H1 (cell line): ENCODE measurements at places on chromosomes 7 and 10. TPM values are rescaled to one million over a fixed set of nuclear protein-coding genes. Genes with fewer than 3 reads are reported as not detected.

GRCh38 chr7:105439174-105439893, 50.6 kb upstream of the SRPK2 start:
- DNase-seq = no peak

DNA sequence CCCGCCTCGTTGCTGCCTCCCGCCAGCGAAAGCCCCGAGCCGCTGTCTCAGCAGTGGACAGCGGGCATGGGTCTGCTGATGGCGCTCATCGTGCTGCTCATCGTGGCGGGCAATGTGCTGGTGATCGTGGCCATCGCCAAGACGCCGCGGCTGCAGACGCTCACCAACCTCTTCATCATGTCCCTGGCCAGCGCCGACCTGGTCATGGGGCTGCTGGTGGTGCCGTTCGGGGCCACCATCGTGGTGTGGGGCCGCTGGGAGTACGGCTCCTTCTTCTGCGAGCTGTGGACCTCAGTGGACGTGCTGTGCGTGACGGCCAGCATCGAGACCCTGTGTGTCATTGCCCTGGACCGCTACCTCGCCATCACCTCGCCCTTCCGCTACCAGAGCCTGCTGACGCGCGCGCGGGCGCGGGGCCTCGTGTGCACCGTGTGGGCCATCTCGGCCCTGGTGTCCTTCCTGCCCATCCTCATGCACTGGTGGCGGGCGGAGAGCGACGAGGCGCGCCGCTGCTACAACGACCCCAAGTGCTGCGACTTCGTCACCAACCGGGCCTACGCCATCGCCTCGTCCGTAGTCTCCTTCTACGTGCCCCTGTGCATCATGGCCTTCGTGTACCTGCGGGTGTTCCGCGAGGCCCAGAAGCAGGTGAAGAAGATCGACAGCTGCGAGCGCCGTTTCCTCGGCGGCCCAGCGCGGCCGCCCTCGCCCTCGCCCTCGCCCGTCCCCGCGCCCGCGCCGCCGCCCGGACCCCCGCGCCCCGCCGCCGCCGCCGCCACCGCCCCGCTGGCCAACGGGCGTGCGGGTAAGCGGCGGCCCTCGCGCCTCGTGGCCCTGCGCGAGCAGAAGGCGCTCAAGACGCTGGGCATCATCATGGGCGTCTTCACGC, 825 bp downstream of the ADRB1 start:
- no peak for DNase-seq

The GPR141 gene
- 0.25 and 0.45 TPM in 2 replicates for total RNA-seq

- no peak for DNase-seq
Measured at GRCh38 chr10:132329565-132330485, 2.2 kb upstream of the LRRC27 start.

DNA sequence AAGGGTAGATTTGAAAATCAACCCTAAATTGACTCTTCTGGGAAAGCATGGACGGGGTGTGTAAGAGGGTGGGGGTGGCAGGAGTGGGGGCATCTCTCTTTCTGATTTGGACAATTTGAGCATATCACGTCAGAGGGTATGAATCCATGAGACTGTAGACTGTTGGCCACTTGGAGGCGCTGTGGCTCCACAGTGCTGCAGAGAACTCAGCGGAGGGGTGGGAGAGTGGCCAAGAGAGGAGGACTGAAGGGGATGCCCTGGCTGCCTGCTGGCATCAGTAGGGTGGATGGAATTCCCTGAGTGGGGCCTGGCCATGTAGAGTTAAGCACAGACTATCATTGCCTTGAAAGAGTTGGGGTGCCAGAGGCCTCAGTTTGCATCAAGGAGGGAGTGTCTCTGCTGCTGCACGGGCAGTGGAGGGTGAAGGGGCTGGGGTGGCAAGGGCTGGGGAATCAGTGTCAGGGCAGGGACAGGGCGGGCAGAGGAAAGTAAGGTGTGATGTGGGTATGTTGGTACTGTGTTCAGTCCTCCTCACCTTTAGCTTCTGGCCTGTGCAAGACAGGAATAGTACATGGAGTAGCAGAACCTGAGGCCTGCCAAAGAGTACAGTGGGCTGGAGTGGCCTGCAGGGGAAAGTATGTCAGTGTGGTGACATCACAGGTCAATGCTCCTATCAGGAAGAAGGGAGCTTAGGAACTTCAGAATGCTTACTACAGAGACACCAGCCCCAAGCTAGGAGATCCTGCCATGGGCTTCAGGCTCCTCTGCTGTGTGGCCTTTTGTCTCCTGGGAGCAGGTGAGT, 133.5 kb upstream of the PRSS58 start:
- DNase-seq = peak; percentile 88

GRCh38 chr10:124300224-124300623, 118.5 kb downstream of the OAT start:
- DNase-seq = no peak

The ZP3 gene
- 1.4 and 1.5 TPM in 2 replicates for total RNA-seq

DNA sequence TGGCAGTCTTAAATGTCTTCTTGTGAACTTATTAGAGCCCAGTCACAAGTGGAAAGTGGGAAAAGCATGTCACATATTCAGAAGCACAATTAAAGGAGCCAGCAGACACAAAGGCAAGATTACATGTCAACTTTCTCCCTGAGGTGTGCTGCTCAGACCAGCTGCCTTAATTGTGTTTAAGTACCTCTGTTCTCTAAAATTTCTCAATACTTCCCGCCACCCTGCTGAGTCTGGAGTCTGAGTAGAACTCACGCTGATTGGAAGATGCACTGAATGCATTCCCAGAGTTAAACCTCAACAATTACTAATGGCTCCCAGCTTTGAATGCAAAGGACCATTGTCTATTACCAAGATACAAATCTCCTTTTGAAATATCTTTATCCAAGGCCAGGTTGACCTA, 166.4 kb upstream of the COBL start:
- no peak for DNase-seq

DNA sequence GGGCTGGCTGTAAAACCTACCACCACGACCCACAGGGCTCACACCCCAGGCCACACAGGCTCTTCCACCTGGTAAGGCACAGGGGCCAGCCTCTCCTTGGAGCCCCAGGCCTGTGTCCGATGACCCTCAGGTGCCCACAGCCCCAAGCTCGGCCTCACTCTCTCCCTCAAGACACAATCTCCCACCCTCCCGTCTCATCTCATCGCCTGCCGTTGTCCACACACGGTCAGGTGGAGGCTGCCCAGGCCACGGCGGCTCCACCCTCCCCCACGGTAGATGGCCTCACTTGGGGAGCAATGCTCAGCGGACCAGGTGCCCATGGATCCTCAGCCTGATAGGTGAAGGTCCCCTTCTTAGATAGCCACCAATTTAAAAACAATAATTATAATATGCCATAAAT, 8.7 kb upstream of the UTF1 start:
- no peak for DNase-seq

GRCh38 chr7:94888551-94888950, 18.8 kb upstream of the PPP1R9A start:
- no peak for DNase-seq

DNA sequence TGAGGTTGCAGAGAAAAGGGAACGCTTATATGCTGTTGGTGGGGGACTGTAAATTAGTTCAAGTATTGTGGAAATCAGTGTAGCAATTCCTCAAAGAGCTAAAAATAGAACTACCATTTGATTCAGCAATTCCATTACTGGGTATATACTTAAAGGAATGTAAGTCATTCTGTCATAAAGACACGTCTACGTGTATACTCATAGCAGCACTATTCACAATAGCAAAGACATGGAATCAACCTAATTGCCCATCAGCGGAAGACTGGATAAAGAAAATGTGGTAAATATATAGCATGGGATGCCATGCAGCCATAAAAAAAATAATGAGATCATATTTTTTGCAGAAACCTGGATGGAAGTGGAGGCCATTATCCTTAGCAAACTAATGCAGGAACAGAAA, 100.0 kb upstream of the NPSR1 start:
- no peak for DNase-seq

DNA sequence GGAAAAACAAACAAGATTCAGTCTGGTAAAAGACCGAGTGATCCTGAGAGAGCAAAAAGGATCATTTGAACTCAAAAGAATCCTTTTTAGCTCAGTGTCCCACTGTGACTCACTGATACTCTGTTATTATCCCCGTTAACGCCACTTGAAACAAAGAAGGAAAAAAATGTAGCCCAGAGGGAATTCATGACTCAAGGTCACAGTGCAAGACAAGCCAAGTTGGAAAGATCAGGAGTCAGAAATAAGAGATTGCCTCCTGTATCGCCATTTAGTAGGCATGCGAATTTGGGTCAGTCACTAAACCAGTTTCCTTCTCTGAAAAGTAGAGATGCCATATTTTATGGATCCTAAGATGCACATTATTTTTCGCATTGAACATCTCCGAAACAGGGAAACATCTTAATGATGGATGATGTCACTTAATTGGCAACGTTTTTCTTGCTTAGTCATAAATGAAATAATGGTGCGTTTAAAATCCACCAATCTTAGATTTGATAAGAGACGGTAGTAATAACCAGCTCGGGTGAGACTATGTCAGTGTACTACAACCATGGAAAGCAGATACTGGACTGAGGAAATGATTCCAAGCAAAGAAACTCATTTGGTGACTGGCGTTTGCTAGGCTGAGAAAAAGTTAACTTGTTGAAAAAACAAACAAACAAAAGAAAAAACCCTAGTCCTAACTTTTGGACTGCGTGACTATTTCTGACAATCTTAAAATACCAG, 502.0 kb upstream of the CELF2 start:
- no peak for DNase-seq
